ENCODE measurements at places on chromosomes 11 and 22.

DNA sequence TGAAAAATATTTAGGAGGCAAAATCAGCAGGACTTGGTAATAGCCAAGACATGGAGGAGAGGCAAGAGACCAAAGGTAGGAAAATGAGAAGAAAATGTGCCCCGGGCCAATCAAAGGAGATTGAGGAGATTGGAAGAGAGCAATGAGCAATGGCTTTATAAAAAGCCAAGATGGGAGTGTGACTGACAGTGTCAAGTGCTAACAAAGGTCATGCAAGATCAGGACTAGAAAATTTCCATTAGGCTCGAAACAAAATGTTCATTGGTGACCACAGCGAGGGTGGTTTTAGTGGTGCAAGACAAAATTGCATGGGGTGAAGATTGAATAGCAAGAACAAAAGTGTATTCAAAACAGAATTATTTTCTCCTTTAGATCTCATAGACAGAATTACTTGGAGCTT lies 45.2 kb upstream of the TBCEL start:
- DNase-seq: no peak

GRCh38 chr11:110349138-110349996 lies 53.0 kb upstream of the RDX start:
- DNase-seq: no peak

GRCh38 chr11:106014620-106015019 lies 7.4 kb downstream of the MSANTD4 start:
- no peak for DNase-seq

GRCh38 chr11:68598816-68599653 lies 85.3 kb upstream of the GAL start:
- DNase-seq: no peak

GRCh38 chr22:35593891-35594470 lies 23.1 kb downstream of the MB start:
- DNase-seq: no peak

DNA sequence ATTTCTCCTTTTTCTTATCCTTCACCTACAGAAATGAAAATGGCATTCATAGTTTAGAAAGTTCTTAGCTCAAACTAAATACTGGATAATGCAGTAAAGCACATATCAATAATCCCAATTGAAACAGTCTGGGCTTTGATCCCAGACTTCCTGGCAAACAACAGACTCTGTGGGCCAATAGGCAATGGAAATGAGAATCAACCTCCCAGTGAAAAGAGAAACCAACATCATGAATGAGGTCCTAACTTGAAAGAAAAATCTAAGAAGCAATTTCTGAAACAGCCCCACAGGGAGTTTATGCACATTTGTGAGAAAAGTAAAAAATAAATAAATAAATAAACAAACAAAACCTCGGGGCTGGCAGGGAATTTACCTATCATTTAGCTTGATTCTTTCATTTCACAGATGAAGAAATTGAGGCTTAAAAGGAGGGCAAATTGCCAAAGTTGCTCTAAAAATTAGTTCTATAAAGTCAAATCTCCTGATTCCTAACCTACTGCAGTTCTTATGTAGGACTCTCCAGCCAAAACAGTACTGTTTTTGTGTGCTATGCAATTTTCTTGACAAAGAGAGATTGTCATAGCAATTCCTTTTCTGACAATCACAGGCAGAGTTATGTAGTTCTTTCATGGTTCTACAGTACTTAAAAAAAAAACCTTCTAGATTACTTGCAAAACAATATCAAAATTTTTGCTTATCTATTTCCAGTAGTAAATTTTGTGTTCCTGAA lies 265.8 kb downstream of the GRM5 start:
- DNase-seq: no peak

DNA sequence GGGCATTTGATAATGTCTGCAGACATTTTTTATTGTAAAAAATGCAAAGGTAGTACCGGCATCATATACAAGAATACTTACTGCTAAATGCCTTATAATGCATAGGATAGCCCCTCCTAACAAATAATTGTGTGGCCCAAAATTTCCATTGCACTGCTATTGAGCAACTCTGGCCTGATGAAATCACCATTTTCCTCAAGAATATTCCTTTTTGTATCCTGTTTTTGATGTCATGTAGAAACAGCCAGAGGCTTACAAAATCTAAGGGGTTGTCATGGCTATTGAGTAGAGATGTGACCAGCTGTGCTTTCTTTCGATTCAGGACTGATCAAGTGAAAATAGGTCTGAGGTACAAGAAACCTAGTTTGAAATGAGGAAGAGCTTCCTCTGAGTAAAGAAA lies 854.3 kb downstream of the KCNA4 start:
- no peak for DNase-seq

DNA sequence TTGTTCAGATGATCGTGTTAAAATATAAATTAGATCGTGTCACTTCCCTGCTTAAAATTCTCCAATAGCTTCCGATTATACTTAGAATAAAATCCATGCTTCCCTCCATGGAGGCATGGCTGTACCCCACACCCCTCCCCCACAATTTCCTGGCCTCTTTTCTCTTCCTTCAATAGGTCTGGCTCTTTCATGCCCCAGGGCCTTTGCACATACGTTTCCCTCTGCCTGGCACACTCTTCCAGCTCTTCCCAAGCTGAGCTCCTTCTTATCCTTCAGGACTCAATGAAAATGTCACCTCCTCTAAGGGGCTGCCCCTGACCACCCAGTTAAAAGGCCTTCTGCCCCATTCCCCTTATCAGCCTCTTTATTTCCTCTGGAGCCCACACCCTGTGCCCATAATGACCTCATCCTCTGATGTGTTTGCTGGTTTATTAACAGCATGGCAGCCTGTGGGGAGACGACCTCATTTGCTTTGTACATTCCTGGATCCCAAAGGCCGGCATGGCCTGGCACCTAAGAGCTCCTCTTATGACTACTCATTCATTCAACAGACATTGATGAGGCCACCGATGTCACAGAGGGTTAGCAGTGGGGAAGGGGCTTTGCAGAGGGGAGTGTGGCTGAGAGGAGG lies 9.0 kb upstream of the FLRT1 start:
- DNase-seq: no peak

- DNase-seq: no peak
Measured at GRCh38 chr11:117591316-117592039, 205.5 kb downstream of the DSCAML1 start.

DNA sequence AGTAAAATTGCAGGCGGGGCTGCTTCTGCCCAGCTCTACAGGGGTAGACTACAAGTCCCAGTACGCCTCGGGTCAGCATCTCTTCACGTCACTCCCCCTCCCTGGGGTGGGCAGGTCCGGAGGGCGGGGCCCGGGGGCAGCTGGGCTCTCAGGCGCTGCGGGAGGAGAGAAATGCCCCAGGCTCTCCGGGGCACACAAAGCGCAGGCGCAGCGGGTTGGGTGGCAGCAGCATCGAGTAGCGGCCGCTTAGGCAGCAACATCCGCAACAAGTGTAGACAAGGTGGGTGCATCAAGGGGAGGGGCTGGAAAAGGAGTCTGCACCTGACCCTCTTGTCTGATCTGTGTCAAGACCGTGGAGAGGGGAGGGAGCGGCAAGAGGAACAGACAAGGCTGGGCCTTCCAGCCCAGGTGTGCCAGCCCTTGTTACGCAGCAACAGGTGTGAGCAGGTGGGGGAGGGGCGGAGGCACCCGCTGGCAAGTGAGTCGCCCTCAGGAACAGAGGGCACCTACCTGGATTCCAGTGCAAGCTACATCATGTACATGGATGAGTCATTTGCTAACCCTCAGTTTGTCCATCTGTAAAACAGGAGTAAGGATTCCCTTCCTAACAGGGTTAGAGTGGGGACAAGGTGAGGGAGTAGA lies 1.2 kb downstream of the PLEKHB1 start:
- DNase-seq: peak; percentile 87

GRCh38 chr11:57357856-57358255 lies 19.7 kb downstream of the P2RX3 start:
- no peak for DNase-seq

DNA sequence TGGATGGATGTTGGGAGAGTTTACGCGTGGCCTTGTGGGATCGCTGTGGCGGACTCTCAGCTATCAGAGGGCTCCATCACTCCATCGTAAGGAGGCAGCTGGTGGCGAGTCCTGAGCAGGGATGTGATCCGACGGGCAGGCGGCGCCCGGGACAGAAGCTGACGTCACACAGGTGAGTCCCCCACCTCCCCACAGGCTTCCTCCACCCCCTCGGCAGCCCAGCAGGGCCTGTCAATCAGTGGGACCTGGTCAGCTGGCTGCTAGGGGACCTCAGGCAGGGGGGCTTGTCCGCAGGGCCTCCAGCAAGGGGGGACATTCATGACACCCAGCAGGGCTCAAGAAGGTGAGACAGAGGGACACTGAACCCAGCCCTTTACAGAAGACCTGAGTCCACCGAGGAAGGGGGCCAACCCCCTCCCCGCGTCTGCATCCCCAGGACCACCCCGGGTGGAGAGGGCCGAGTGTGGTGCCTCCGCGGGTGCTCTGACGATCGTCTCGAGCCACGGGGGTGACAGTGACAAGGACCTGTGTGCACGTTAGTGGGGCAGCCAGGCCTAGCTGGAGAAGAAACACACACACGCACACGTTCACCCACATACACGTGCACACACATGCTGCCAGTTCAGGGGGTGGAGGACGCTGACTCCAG lies 7.1 kb downstream of the HRAS start:
- DNase-seq: no peak

DNA sequence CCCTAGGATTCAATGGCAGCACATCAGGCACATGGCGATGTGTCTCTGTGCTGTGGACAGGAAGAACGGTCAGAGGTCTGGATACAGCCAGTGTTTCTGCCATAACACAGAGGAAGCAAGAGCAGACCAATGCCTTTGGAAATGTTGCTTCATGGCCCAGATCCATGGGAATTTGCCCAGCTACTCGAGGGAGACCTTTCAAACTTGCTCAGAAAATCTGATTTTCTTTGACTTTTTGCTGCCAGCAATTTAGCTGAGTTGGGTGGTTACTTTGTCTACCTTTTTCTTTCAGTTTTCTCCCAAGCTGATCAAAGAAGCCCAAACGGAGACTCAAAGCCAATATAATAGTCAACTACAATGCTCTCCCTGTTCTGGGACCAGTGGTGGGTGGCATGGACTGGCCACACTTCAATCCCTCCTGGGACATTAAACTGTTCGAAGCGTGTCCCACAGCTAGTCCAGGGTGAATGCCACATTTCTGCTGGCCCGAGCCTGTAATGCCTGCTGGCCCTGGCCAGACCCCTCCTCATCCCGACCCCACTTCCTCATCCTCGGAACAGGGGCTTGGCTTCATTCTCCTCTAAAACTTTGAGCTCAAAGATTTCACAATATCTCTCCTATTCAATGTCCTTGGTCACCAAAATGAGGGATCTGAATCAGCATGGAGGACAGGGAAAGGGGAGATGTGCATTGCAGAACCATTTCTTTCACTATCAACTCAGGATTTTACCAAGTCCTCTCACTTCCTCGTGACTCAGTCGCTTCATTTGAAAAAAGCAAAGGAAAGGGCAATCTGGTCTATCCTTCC lies 93.3 kb downstream of the ABTB2 start:
- DNase-seq: no peak

DNA sequence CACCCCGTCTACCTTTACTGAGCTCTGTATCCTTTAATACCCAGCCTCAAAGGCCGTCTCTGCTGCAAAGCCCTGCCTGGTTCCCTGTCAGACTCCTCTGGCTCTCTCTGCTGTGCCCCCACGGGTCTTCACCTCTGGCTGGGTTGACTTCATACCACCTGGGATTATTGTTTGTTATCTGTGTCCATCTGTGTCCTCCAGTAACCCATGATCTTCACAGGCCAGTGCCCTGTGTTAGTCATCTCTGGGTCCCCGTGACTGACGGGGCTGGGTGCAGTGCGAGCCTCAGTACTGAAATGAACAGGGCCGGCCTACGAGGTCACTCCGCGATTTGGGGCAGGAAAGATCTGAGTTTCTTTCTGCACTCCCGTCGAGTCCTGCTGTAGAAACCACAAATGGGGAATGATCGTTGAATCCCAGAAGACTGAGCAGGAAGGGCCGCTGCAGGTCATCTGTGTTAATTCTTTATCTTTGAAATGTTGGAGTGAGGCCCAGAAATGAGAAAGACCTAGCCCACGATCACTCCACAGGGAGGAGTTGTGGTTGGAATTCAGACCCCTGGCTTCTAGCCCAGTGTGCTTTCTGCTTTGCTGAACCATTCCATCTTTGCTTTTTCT lies 12.3 kb upstream of the TUB start:
- no peak for DNase-seq

DNA sequence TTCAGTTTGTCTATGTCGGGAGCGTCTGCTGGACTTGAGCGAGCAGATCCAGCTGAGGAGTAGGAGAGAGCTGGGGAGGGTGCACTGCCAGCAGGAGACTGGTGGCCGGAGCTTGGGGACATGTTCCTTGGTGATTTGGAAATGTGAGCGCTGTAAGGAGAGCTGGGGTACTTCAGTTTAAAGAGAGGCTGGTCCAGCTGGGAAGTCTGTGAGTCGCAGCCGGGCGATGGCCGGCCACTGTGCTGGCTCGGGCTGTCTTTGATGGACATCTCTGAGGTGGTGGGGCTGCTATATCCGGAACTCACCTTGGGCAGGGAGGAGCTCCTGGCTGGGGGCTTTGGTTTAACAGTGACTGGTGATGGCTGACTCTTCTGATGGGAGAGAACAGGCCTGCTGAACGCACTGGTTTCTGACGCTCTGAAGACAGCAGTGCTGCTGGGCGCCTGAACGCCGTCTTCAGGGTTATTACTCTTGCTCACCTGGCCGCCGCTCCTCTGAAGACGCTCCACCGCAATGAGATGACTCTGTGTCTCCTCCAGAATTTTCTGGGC lies 63.6 kb upstream of the PITPNB start:
- DNase-seq: no peak

GRCh38 chr11:28524098-28524497 lies 415.9 kb downstream of the METTL15 start:
- no peak for DNase-seq

DNA sequence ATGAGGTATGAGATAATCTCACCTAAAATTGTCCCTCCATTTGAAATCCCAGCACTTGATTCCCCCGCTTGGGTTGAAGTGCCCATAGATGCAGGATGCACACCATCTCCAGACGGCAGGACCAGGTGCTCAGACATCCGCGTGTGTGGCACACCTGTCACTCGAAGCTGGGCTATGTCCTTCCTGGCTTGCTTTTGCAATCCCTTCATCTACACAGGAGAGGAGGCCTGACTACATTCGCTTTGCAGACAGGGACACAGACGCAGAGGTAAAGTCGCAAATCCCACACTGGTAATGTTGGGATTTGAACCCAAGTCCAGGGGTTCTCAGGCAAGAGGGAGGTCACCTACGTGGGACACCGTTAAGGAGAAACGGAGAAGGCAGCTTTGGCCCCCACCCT lies 7.2 kb upstream of the CYTH4 start:
- no peak for DNase-seq

DNA sequence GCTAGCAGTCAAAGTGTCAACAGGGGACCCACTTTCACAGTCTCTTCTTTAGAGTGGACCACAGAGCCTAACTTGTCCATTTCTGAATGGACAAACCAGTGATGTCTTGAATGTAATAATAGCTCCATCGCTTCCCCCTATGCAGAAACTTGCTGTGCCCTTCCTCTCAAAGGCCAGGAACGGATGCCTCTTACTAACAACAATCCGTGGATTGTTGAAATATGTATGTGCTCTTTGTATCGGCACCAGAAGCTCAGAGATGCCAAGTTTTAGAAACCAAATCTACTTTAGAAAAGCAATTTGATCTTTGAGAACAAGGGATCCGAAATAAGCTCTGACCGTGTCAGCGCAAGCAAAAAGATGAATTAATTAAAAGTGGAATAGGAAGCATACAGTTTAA lies 259.5 kb upstream of the POU2AF2 start:
- DNase-seq: no peak

- DNase-seq: no peak
Measured at GRCh38 chr11:16572945-16573344, 165.5 kb upstream of the C11orf58 start.

- no peak for DNase-seq
Measured at GRCh38 chr11:64611869-64612646, 21.0 kb downstream of the SLC22A12 start.
